ENCODE measurements at places on chromosomes 3 and 15.
A peak's percentile ranks its signal among the peaks of the same experiment; 100 is the strongest.

DNA sequence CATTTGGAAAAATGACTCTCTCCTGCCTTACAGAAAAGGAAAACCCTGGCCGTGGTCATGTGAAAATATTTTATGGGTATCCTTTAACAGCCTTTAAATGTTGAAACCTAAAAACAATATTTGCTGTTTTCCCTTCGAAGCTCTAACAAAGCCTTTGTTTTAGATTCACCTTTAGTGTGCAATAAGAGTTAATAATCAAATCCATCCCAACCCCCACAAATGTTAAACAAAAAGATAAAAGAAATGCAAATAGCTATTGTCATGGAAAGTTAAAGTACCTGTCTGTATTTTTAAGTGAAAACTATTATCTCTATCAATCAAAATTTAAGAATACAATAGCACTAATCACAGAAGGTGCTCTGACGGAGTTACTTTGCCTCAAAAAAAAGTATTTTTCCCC lies 279.3 kb downstream of the FOXP1 start:
- DNase-seq: no peak

DNA sequence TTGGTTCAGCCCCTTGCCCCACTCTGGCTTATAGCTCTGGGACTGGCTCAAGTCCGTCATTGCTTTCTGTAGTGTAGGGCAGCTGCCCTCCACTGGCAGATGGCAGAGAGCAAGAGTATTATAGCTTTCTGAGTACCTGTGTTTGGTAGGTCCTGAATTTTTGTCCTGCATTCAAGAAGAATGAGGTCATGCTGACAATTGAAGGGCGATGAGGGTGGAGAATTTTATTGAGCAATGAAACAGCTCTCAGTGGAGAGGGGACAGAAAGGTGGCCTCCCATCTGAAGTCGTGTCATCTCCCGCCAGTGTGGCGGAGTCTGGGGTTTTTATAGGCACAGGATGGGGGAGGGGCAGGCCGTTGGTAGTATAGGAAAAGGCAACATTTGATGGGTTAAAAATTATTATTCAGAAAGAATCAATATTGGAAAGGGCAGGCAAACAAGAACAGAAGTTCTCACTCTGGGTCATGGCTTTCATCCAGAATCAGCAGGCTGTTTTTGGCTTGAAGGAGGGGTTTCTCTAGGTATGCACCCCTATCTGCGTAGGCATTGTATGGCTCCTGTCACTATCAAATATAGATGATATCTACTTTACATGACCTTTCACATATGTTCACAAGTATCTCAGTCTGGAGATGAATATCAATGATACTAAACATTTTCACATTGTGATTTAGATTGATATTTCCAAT lies 1239.7 kb upstream of the ALCAM start:
- DNase-seq: no peak

GRCh38 chr3:55169608-55170072 lies 241.8 kb upstream of the LRTM1 start:
- peak; percentile 99 for DNase-seq

- DNase-seq: no peak
These were observed 775.7 kb downstream of the SI start for GRCh38 chr3:164302622-164303021.

DNA sequence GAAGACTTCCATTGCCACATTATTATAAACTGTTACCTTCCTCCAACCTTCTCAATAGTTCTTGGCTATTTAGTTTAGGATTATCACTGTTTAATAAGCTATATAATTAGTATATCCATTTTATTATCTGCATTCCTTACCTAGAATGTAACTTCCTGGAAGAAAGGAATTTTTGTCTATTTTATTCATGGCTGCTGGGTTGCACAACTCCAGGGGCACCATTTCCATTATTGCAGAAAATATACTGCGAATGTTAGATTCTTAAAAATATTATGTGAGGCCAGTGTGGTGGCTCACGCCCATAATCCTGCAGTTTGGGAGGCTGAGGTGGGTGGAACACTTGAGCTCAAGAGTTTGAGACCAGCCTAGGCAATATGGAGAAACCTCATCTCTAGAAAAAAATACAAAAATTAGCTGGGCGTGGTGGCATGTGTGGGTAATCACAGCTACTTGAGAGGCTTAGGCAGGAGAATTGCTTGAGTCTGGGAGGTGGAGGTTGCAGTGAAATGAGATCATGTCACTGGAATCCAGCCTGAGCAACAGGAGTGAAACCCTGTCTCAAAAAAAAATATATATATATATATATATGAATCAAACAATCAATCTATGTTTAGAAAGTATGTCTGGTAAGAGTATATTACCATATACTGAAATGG lies 19.9 kb downstream of the CLDN1 start:
- peak; percentile 71 for DNase-seq

DNA sequence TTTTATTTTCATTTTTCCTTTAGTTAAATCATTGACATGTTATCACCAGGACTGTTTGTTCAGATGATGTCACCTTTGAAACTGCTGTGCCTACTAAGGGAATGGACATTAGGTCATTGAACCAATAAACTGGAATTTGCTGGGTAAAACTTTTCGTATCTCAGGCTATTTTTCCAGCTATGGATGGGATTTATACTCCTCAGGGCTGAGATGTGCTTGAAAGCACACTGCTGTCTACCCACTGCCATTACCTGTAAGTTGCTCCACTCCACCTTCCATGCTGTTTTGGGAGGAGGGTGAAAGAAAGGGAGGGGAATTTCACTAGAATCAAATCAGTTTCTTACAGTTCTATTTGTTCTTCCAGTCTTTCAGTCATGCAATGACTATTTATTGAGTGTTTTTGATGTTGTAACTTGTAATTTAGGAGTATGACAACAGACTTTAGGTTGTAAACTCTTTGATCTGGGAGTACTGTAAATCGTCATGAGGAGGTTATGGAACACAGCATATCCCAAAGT lies 11.3 kb downstream of the EHD4 start:
- DNase-seq: peak; percentile 42

DNA sequence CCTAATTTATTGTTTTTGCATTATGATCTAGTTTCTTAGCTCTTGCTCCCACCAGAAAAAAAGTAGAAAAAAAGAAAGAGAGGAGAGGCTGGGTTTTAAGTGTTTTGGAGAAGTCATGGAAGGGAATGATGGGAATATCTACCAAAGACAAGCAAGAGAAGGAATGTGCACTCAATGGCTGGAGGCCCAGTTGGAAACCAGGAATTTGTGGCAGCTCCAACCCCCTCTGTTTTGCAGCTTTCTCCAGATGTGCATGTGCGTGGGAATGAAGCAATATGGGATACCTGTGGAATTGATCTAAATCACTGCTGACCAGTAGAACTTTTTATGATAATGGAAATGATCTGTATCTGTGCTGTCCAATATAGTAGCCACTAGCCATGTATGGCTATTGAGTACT lies 27.1 kb downstream of the EIF2AK4 start:
- no peak for DNase-seq

- no peak for DNase-seq
These were observed 505.7 kb upstream of the AGTR1 start for GRCh38 chr3:148191966-148192365.

GRCh38 chr15:62067448-62068044 lies 769 bp downstream of the C2CD4A start:
- no peak for DNase-seq

GRCh38 chr3:177484926-177485325 lies 287.6 kb upstream of the TBL1XR1 start:
- DNase-seq: peak; percentile 57

DNA sequence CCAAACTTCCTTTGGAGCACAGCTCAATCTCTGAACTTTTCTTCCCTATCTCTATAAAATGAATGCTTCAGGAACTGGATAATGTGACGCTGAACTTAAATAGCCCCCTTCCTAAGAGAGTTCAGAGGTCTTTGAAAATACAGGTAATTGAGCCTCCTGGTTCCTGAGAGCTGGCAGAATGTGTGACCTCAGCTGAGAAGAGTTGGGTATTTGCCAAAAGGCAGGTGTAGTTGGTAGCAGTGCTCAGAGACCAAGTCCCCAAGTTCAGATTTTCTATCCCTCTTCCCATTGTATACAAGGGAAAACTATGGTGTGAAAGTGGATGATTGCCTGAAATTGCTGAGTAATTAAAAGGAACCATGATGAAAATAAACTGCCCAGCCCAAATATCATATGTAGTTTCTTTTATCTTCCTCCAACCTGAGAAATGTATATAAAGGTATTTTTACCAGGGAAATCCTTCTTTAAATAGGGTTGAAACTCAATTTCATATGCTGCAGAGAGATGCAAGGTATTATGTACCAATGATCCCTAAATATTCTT lies 154.6 kb upstream of the ICE2 start:
- DNase-seq: no peak

DNA sequence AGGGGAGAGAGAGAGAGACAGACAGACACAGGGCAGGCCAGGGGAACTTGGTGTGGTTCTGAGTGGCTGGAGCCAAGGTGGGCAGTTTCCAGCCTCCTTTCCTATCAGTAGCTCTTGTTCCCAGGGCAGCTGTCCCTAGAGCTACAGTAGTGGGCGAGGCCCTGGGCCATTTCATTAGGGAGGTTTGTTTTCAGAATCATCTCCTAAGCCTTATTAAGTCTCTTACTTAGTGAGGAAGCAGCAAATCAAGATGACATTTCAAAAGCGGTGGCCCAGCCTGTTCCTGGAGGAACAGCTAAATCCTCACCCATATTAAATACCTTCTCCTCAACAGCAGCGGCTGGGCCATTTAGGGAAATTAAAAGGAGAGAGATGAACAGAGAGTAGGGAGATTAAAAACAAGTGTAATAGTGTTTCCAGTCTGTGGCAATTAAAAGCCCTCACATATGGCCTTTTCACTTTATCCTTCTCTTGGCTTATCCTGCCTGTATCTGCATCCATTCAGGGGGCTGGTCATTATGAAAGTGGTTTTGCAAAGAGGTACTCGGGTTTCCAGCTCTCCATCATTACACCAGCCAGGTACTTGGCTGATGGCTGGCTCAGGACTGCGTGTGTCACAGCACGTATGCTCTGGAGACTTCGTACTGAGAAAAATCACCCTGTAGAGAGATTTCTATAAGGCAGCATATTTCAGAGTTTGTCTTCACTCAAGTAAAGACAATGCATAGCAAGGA lies 91.9 kb upstream of the PRR23C start:
- DNase-seq: no peak
